ENCODE measurements at places on chromosomes 4 and X.
A peak's percentile ranks its signal among the peaks of the same experiment; 100 is the strongest.

DNA sequence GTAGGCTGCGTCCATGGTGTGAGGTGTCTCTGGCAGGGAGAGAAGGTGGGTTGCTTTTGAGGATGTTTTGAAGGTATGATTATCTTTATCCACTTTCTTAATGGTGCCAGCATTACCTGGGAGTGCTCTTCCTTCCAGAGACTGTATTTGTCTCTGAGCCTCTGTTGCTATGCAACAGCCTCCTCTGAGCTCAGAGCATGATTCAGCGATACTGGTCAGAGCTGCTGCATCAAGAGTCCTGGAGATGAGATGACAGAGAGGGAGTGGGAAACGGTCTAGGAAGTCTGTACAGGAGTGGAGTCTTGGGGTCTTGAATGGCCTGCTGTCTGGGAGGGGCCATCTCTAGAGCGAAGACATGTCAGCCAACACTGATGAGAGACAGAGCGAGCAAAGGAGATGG, 104.4 kb upstream of the RAB40AL start:
- DNase-seq = peak; percentile 74

GRCh38 chr4:104524591-104524990, 29.9 kb upstream of the CXXC4 start:
- DNase-seq = no peak

DNA sequence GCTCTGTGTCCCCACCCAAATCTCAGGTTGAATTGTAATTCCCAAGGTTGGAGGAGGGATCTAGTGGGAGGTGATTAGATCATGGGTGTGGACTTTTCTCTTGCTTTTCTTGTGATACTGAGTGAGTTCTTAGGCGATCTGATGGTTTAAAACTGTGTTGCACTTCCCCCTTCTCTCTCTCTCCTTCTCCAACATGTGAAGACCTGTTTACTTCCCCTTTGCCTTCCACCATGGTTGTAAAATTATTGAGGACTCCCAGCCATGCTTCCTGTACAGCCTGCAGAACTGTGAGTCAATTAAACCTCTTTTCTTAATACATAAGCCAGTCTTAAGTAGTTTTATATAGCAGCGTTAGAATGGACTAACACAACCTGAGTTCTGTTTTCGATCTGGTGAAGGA, 738.2 kb downstream of the ARAP2 start:
- DNase-seq = no peak

DNA sequence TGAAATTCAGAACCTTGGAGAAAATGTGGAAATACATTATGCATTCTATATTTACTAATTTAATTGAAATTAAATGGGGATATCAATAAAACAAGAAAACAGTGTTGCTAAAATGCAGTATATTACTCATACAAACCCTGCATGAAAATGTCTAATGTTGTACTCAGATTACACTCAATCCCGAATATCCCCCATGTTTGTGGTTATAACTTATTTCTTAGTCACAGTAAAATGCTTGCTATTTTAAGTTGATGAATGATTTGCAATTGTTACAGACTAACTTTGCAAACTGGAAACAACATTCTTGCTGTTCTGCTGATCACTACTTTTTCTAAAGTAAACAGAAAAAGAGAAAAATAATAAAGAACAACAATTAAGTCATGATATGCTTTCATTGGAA, 33.1 kb upstream of the ANXA10 start:
- DNase-seq = no peak

GRCh38 chr4:30460818-30461217, 259.4 kb upstream of the PCDH7 start:
- no peak for DNase-seq

DNA sequence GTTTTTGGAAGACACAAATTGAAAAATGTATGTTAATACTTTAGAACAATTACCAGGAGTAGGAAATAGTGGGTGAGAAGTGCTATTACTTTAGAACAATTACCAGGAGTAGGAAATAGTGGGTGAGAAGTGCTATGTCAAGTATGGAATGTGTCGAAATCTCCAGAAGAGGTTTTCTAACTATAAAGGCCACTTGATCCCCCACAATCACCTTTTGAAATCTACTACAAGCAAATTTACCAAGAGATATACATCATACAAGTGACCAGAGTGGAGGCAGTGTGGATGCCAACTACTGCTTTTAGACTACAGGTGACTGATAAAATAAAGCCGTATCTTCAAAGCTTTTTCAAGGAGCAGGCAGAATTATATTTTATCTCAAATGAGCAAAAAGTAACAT, 43.1 kb downstream of the MAB21L2 start:
- no peak for DNase-seq

DNA sequence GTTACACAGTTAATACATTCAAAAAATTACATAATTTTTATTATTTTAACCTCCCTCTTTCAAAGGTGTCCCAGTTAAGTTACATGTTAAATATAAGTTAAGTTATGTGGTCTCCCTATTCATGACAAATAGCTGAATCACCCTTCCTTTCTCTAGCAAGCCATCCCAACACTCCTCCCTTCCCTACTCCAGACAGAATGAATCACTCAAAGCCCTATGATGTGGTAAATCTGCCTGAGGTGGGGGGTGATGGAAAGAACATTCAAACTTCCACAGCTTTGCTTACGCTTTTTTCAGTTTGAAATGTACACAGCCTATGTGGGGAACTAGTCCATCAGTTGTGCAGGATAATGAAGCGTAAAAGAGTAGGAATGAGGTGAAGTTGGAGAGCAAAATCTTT, 90.2 kb downstream of the CXCL13 start:
- DNase-seq = peak; percentile 88

DNA sequence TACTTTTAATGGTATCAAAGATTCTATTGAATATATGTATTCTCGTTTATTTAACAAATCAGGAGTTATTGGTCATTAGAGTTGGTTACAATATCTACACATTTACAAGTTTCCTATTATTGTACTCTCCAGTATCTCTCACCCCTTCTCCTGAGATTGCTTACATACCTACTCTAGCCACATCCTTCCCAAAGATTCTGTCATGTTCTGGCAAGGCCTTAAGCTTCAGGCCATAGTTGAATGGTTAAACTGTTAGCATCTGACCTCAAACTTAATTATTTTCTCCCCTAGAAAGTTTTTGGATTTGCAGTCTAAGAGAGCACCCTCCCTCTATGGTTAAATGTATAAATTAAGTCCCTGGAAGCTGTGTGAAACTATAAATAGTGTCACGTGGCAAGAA, 784.2 kb downstream of the GLUD2 start:
- no peak for DNase-seq

- no peak for DNase-seq
These were observed 338.4 kb downstream of the PABPC4L start for GRCh38 chr4:133863153-133863552.

GRCh38 chr4:145762719-145763118, 82.8 kb downstream of the C4orf51 start:
- DNase-seq = no peak

DNA sequence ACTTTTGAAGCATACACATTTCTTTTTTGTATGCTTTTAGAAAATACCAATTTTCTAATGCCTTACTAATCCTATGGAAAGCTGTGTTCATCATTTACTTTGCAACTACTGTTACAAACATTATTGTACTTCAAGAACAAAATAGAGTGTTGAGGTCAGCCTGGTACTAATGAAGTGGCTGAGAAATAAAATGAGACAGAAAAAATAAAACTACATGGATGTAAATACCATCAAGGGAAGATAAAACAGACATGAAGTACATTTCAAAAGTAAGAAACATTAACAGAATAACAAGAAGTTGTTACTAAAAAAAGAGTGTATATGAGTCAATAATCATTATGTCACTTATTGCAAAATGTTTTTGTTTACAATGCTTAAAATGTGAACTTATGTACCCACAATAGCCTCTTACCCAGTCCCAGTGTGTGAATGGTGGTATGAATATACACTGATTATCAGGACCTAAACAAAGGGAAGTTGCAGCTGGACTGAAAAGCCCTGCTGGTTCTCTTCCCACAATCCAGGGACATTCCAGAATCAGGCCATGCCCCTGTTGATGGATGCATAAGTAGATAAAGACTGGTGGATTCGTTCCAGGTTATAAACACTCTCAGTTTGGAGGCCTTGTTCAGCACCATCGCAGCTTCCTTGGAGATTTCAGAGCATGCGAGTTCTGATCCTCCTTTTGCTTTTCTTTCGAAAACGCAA, 2.4 kb upstream of the CSN3 start:
- DNase-seq = peak; percentile 67

- DNase-seq = peak; percentile 97
These were observed 920 bp downstream of the SETD7 start for GRCh38 chr4:139554893-139555704.

- no peak for DNase-seq
These were observed 24.0 kb upstream of the XIAP start for GRCh38 chrX:123835661-123836371.

DNA sequence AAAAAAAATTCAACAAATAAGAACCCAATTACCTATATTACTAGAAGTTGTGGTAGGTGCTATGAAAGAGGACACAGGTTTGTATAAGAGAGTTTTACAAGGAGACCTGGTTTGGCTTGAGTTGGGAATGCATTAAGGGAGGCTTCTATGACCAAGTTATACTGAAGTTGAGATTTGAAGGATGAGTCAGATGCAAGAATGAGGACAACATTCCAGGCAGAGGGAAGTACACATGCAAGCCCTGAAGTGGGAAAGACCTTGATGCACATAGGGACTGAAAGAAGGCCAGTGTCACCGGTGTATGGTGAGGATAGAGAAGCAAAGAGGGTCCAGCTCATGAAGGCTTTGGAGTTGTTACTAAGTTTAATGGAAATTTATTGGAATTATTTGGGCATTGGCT, 52.2 kb downstream of the ANK2 start:
- peak; percentile 67 for DNase-seq

DNA sequence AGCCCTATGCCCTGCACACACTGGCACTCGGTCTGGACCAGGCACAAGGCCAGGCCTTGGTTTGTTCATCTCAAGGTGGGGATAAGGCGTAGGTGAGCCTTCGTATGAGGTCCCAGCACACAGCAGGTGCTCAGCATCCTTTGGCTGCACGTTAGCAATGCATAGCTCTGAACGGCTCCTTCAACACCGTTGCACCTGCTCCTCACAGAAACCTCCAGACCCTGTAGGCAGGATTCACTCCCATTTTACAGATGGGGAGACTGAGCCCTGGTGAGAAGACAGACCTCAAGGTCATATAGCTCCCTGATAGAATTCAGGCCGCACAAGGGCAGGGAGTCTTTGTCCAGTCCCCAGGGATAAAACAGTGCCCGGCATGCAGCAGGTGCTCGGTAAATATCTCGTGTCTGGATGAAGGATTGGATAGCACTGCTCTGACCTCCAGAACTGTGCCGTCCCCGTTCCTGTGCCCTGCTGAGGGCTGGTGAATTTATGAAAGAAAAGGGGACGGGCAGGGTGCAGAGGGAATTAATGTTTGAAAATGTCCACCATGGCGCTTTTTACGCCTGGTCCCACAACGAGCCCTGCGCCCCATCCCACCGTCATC, 2.4 kb downstream of the PPP2R2C start:
- DNase-seq = peak; percentile 33

DNA sequence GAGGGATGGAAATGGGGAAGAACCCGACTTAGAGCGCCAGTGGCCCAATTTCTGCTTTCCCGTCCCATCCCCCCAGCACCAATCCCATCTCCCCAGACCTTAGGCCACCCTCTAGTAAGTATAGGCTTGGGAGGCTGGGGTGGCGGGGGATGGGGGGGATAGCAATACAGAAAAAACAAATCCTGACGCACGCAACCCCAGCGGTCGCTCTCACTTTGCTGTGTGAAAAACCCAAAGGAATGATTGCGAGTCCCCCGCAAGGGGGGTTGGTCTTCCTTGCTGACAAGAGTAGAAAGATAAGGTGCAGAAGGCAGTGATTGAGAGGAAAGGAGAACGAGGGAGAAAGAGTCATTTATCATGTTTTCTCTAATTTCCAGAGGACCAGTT, 863 bp downstream of the CPE start:
- peak; percentile 70 for DNase-seq

DNA sequence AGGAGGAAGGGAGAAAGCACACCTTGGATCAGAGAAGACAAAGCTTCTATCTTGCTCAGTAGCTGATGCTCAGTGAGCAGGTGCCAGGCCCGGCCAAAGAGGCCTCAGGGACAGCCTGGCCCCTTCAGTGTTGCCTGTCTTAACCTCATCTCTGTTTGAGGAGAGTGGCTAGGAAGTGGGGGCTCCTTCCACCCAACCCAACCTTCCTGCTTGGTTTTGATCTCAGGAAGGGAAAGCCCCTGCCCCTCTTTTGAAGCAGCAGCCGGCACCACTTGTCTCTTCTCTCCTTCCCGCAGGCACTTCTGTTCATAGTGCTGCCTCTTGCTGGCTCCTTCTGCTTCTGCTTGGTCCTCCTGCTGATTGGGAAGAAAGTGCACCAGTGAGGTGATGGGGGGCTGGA, 2.4 kb upstream of the AFF2 start:
- no peak for DNase-seq

GRCh38 chr4:156858071-156858470, 113.5 kb downstream of the PDGFC start:
- no peak for DNase-seq

DNA sequence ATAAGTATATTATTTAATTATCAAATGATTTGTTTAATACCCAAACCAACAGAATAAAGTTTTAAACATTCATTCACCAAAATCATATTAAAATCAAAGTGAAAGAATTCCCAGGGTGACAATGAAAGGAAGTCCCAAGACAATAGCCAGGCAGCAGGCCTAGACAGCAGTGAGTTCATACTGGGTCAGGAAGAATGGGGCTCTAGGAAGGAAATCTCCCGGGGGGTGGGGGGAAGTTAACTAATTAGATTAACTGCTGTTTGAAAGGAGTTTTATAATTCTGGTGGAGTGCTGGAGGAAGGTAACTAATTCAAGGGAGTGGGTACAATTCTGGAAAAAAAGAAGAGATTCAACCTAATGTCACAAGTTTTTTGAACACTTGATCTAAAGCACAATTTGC, 104.1 kb downstream of the ZAR1 start:
- no peak for DNase-seq

GRCh38 chr4:142169216-142169615, 532.8 kb downstream of the IL15 start:
- no peak for DNase-seq

DNA sequence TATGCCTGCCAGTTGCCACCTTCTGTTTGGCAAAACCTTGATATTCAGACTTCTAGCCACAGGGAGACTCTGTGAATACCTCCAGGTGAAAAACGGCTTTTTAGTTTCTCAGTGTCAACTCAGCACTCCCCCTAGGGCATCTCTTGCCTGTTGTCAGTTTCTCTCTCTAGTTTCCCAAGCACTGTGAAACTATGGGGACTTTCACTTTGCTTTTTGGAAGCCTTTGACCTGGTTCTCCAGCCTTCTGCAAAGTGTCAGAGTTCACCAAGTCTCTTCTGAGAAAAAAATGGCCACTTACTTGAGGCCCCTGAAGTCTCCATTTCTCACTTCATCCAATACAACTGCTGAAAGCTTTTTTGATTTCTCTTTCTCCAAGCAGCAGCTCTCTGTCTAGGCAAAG, 521.5 kb downstream of the INPP4B start:
- no peak for DNase-seq

DNA sequence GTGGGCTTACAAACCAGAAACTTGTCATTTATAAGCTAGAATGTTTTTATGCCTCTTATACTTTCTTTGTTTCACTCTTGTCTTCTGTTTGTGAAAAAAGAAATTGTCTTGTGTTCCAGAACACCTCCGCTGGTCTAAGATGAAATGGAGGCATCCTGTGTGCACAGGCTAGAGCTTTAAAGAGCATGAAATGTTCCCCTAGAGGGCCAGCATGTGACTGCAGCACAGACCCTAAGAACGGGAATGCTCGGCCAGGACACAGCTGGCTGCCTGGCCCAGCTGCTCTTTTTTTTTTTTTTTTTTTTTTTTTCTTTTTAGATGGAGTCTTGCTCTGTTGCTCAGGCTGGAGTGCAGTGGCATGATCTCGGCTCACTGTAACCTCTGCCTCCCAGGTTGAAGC, 33.6 kb downstream of the SETD7 start:
- DNase-seq = no peak

- DNase-seq = no peak
These were observed 9.9 kb downstream of the TADA2B start for GRCh38 chr4:7052923-7053715.
